Activated gamma-delta T cell treated with Interleukin-2 at 50 U/mL for 16 hours (primary cell): ENCODE measurements at places on chromosomes 3 and 15.

GRCh38 chr3:97552186-97552585, 212.4 kb upstream of the ARL6 start:
- DNase-seq: no peak

GRCh38 chr3:182484682-182485081, 308.6 kb upstream of the ATP11B start:
- no peak for DNase-seq

- no peak for DNase-seq
Observed at GRCh38 chr3:165464736-165465135, 268.6 kb upstream of the SLITRK3 start.

- no peak for DNase-seq
Observed at GRCh38 chr3:123883111-123883510, 1.0 kb downstream of the MYLK start.

GRCh38 chr15:73996939-73997338, 2.4 kb downstream of the PML start:
- no peak for DNase-seq

DNA sequence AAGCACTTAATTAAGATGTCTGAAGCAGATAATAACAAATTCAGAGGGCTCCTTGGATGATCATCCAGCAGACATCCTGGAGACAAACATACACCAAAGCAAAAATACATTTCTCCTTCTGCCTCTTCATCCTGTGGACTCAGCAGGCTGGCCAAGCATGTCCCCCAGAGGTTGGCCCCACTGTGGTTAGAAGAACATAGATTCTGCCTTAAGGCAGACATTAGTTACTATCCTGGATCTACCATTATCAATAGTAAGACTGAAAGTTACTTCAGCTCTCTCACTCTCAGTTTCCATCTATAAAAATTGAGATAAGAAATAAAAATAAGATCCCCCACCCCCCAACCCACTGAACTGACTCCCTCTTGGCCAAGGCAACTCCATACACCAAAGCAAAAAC, 28.6 kb upstream of the TGFBR2 start:
- no peak for DNase-seq

- DNase-seq: no peak
Observed at GRCh38 chr3:68306571-68306970, 625.8 kb downstream of the TAFA4 start.

- DNase-seq: no peak
Observed at GRCh38 chr3:74605437-74605836, 9.0 kb downstream of the CNTN3 start.

- no peak for DNase-seq
Observed at GRCh38 chr3:176964661-176965060, 232.6 kb downstream of the TBL1XR1 start.

- DNase-seq: no peak
Observed at GRCh38 chr3:58261954-58262666, 24.5 kb downstream of the ABHD6 start.

- no peak for DNase-seq
Observed at GRCh38 chr3:183100376-183100775, 1.1 kb upstream of the MCCC1 start.
